ENCODE measurements at places on chromosomes 3 and 15.

- DNase-seq = no peak
Measured at GRCh38 chr15:37095770-37096557, 4.4 kb downstream of the MEIS2 start.

DNA sequence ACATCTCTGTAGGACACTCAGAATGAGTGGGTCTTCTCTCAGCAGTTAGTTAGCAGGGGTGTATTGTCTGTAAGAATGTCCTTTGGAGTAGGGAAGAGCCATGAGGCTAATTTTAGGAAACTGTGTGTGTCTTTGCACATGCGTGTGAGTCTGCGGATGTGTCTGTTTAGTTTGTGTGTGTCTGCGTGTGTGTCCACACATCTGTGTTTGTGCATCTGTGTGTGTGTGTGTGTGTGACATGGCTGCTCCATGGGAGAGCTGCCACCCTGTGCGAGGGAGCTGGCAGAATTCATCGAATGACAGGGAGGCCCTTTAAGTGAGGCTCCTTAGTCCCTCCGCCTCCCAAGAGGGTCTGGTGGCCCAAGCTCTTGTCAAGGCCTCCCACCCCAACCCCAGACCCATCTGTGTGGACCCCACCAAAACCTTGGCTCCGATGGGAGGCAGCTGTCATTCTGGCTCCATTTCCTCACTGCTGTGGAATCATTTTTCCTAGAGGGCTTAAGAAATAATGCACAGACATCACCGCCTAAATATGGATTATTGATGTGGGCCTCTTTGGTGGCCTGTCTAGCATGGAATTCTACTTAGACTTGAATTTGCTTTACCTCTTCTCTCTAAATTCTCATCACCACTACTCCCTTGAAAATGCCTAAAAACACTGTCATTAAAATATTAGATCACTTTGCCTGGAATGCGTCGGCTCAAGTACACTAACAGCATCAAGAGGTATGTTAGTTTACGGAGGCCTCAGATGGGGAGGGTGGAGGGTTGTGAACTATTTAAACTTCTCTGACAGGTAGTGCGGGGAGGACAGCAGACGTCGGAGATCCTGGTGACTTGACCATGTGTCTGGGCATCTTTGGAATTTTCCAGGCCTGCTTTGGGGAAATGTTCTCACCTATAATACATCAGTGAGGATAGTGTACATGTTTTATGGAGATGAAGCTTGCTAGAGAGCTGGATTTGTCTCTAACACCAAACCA lies 9.4 kb downstream of the ESYT3 start:
- no peak for DNase-seq

DNA sequence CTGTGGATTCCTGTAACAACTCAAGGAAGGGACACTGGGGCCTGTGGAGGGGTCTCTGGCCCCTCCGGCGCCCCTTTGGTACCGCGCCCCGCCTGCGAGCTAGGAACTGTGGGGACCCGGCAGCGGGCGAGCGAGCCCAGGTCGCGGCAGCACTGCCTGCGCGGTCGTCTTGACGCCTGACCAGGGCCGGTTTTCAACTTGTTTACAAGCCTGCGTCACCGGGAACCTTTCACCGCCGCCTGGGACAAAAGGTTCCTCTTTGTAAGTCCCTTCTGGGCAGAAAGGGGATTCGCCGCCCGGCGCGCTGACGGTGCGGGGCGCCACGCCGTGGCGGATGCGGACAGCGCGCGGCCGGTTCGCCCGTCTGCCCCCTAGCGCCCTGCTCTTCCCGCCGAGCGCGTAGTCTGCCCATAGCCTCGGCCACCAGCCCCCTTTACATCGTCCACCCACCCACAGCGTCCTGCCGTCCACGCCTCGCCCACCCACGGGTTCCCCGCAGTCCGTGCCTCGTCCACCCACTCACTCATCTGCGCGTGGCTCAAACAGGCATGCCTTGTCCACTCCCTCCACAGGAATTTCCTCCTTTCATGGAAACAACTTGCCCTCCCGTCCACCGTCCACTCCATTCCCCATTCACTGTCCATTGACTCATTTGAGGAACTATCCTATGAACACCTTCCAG lies 5.5 kb upstream of the CFAP100 start:
- DNase-seq = peak; percentile 86

DNA sequence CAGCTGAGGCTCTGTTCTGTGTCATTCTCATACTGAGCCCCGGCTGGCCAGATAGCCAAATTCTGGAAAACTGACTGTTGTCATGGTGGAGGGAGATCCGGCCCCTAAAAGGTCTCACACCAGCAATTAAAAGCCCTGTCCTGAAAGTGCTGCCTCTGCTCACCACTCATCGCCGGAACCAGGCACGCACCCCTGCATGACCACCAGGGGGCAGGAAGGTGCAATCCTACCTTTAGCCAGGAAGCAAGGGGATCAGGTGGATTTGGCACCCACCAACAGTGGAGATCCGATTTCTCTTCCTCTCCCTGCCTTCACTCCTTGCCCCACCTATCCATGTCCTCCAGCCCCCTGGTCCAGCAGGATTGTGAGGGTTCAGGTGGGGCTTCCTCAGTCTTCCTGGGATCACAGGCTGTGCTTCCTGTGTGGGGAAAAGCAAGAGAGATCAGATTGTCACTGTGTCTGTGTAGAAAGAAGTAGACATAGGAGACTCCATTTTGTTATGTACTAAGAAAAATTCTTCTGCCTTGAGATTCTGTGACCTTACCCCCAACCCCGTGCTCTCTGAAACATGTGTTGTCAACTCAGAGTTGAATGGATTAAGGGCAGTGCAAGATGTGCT lies 16.1 kb upstream of the CACNA2D2 start:
- peak; percentile 64 for DNase-seq

DNA sequence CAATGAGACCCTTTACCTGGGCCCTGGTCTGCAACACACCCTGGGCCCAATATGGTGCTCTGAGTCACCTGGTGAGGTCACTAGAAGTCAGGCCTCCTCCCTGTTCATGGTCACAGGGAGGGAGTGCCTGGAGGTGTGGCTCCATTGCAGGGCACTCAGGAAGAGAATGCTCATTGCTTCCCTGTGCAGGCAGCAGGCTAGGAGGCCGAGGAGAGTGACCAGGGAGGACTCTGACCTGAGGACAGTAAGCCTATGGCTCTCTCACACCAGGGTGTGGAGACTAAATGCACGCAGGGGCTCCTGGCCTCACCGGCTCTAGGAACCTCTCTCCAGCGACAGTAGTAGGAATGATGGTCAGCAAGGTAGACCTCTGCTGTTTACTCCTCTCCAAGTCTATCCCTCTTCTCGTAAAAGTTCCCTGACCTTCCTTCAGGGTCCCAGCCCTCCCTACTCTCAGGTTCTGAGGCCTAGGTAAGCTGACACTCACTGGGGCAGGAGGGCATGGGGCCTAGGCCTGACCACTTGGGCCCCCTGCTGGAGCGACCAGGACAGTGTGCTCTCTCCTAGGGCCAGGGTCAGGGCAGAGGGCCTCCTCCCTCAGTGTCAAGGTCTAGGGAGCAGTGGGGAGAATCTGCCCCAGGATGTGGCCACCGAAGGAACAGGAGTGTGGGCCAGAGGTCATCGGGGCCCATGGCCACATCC lies 9.6 kb upstream of the SLCO2A1 start:
- DNase-seq = no peak

DNA sequence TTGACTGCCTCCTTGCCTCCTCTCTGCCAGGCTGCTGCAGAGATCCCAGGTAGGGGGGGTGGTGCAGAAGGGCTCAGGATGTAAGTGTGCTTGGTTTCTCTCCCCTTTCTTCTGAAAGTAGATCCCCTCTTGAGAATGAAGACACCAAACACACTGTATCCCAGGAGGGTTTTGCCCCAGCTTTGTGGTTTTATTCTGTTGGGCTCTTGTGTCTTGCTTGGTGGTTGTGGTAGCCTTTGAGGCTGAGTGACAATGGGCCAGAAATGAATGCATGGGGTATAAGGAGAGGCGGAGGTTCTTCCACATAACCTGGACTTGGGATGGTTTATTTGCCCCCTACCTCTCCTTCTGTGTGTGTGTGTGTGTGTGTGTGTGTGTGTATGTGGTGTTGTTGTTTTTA lies 5.7 kb downstream of the PDIA5 start:
- DNase-seq = no peak

DNA sequence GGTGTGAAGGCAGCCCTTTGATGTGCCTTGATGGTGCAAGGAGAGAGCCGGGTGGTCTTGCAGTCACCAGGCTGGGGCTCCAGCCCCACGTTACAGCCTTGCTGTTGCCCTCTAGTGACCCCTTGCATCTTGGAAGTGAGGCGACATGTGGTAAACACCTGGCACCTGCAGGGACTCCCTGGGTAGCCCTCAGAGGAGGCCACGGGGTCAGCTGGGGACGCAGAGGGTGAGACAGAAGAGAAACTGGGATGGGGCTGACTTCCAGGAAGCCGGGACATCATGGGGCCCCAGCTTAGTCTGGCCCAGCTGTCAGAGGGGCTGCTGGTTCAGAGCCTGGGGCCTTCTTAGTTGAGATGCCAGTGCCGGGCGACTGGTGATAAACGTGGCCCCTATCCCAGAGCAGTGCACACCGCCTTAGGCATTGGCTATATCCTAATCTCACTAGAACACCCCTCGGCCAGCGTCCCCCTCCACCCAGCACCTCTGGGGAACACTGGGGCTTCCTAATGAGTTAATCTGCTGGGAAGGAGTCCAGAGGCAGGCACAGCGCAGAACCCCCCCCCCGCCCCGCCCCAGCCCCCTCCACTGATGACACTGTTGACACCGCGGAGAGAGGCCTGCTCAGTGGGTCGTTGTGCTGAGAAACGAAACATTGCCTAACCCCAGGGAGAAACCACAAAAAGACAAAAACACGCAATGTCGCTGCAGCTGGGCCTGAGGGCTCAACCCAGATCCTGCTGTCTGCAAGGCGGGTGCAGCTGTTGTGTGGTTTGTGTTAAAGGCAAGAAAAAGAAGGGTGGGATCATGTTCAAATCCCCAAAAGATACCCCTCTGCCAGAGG lies 60.5 kb upstream of the KLF13 start:
- no peak for DNase-seq

- no peak for DNase-seq
Measured at GRCh38 chr3:140832883-140833282, 108.8 kb upstream of the SLC25A36 start.

GRCh38 chr15:55618387-55618786 lies 30.2 kb upstream of the PYGO1 start:
- no peak for DNase-seq

- DNase-seq = no peak
Measured at GRCh38 chr3:131735116-131735515, 232.3 kb upstream of the MRPL3 start.

DNA sequence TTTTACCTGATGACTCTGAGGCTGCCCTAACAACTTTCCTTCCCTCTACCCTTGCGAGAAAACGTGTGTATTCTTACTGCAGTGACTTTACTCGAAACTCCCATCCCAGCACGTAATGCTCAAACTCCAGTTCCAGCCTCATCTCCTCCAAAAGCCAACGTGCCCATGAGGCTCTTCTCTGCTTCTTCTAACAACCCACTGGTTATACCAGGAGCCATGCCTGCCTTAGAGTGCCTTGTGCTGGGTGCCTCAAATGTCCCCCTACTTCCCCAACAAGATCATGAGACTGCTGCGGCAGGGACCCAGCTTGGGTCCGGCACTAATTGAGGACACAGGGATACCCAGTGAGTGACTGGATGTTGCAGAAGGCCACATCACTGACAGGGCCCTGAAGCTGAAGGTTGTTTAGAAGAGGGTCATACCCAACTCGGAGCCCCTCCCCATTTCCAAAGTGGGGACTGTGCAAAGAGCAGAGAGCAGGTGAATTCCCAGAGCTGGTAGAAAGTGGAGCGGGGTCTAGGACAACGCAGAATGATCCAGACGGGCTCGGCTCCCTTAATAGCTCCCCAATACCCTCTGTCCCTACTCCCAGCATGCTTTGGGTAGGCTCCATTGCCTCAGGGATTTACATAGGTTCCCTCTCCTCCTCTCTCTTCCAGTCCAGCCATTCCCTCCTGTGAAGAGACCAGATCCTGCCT lies 71.4 kb downstream of the BDH1 start:
- DNase-seq = no peak

DNA sequence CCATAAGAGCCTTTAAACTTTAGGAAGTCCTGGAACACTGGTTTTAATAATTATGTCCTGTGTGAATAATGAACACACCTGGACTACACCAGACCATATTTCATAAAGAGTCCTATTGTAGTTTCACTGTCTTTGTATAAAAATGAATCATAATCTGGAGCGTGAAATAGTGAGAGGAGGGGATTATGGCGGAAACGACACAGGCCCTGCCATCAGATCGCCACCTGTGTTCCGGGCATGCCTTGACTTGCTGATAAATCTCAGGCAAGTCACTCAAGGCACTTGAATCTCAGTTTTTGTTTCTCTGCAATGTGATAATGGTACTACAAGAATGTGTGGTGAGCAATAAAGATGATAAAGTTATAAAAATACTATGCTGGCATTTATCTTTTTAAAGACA lies 995.5 kb downstream of the MCTP2 start:
- DNase-seq = no peak

DNA sequence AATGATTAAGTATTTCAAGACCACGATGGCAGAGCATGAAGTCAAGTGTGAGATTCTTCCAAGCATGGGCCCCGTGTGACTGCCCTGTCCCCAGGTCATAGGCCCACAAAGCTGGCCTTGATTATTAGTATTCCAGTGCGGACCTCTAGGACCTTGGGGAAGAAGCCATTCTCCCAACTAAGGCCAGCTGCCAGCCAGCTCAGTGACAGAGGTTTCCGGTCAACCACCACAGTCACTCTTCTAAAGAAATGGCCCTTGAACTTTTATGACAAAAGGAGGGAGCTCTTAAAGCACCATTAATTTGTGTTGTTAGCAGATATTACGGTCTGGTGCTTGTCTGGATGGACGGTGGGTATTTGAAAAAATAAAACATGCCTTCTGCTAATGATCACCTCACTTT lies 28.0 kb downstream of the FAM3D start:
- no peak for DNase-seq

GRCh38 chr3:105829871-105830622 lies 38.8 kb downstream of the CBLB start:
- DNase-seq = no peak

- DNase-seq = no peak
Measured at GRCh38 chr3:73765878-73766545, 141.3 kb upstream of the PDZRN3 start.

DNA sequence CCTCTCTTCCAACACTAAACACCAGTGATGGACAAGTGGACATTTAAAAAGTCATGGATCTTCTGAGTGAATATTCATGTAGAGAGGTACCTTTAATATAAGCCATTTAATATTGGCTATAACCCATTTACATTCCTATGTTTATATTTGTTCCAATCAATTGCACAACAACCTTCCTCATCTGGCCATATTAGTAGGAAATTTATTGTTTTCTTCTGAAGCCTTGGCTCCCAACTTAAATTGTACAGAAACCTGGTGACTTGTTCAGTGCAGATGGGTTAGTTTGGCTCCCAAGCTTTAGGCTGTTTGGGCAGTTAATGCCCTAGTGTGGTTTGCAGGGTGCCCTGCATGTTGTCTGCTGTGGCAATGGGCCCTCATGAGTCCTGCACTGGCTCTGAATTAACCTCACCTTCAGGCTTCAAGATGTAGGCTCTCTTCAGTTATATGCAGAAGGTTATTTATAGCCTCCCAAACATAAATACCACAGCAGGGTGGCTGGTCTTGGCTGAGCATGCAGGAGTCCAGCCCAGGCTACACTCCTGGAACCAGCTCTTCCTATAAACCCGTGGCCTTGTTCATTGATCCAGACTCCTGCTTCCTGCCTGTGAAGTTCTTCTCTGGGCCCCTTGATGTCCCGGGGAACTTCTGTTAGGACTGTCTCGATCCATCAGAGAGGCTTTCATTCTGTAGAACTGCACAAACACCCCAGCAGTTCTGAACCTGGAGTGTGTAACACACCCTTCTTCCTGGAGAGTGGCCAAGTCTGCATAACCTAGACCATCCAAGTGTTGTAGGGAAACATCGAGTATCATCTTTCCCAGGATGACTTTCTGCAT lies 57.0 kb downstream of the DUT start:
- no peak for DNase-seq

- no peak for DNase-seq
Measured at GRCh38 chr15:90871716-90872485, 3.5 kb downstream of the FURIN start.
